HFFc6 (cell line): ENCODE measurements at places on chromosomes 6 and 20. TPM values are rescaled to one million over a fixed set of nuclear protein-coding genes. Genes with fewer than 3 reads are reported as not detected.

DNA sequence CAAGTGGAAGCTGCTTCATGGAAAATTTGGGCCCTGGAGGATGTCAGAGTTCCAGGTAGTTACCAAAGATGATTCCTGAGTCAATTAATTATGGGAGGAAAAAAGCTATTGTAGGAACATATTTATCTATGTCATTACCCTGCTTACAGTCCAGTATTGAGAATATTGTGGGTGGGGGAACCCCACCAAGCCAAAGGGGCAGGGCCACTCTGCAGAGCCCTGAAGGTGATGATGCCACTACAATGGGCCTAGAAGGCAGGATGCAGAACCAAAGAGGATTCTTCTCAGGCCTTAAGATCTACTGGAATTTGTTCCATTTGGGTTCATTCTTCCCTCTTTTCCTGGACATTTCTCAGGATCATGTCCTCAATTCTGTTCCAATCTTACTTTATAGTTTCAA lies 375.2 kb upstream of the MARCKS start:
- no peak for DNase-seq

GRCh38 chr6:32816746-32817204 lies at the start of gene HLA-DOB:
Gene HLA-DOB, minus strand, starts transcription at chr6:32817002. Its CDS starts 51 bp downstream, at chr6:32816951.
- peak; percentile 17 for DNase-seq

SERINC1 gene
- 168 to 209 TPM (median 208 TPM) in 3 replicates for total RNA-seq

EPHA7 gene
- total RNA-seq, result not detected in 3 replicates
